GM04504 (cell line): ENCODE measurements at places on chromosomes 12 and 14.

- DNase-seq: no peak
Measured at GRCh38 chr12:130707571-130707891, 8.6 kb downstream of the RIMBP2 start.

DNA sequence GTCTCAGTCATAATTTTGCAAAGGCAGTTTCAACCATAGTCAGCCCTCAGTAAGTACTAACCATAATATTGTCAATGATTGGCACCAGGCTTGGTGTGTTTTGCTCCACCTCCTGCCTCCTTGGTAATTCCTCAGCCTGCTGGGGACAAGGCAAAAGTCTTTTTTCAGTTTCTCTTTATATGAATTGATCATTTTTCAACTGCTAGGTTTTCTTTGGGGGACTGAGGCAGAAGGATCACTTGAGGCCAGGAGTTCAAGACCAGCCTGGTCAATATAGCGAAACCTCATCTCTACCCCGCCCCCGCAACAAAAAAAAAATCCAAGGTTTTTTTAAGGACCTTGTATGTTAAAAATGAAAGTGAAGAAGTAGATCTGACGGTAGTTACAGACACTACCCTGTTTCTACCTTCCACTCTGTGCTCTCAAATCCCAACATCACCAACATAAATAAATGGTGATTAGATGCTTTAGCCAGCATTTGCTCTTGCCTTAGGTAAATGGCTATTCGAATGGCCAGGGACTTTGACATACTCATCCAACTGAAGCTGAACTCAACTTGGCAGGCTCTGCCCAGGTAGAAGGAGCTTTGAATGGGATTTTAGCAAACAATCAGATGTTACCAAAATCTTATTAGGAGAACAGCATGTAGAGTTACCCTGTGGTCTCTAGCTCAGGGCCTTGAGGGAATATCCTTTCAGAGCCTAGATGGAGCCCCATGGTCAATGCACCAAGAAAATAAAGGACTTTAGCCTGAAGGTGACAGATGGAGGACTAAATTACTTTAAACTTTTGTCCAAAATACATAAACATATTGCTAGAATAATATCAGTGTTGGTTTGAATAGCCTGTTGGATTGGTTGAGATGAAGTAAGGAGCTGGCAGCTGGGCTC, 126.9 kb upstream of the AMIGO2 start:
- no peak for DNase-seq

GRCh38 chr12:92927436-92928281, 1.4 kb downstream of the EEA1 start:
- DNase-seq: peak; percentile 24

DNA sequence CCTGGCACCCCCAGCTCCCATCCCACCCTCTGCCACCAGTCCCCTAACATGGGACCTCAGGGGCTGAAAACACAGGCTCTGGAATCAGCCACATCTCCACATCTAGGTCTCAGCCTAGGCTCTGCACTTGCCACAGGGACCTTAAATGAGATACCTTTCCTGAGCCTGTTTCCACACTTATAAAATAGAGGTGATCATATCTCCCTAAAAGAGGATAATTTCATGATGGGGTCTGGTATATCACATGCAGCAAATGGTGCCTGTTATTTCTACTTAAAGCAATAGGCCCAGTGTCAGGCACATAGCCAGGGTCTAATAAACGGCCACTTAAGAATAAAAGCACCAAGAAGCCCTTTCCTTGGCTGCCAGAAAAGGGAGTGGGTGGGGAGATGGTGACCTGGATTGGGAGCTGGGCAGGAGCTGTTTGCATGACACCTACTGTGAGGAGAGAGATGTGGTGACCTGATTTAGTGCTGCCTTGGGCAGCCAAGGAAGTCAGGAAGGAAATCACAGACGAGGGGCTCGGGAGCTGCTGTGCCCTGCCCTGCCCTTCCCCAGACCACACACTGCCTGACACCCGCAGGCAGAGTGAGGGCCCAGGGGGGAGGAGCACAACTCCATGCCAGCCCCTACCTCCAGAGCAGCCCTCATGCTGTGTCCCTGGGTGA, 71.2 kb downstream of the IRF2BPL start:
- no peak for DNase-seq

DNA sequence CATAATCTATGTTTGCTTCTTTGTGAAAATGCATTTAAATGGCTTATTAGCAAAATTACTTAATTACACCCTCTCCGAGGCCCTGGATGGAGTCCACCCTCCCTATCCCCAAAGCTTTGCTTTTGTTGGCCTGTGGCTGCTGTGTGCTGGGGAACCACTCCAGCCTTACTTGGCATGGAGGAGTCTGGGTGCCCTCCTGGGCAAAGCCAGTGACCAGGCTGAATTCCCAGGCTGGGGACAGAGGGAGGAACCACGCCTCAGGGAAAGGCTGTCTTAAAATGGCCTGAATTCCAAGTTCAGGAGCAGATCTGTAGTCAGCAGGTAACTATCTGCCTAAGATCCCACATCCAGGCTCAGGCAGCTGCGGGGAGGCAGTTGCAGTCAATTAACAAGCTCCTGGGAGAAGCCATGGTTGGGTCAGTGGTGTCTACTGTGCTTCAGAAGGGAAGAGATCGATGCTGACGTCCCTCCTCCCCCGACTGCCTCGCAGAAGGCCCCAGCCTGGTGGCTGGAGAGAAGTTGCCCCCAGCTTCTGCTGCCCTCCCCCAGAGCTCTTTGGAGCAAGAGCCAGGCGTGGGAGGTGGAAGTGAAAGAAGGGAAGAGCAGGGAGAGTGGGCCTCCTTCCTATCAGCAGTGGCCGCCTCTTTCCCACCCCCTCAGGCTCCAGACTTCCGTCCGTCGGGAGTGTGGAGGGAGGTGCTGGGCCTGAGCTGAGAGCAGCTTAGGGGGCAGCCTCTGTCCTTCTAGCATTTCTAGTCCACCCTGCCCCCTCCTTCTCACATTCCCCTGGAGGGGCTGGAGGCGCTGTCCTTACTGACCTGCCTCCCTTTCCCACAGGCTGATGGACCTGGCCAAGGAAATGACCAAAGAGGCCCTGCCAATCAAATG, 11.3 kb downstream of the VASH1 start:
- no peak for DNase-seq

DNA sequence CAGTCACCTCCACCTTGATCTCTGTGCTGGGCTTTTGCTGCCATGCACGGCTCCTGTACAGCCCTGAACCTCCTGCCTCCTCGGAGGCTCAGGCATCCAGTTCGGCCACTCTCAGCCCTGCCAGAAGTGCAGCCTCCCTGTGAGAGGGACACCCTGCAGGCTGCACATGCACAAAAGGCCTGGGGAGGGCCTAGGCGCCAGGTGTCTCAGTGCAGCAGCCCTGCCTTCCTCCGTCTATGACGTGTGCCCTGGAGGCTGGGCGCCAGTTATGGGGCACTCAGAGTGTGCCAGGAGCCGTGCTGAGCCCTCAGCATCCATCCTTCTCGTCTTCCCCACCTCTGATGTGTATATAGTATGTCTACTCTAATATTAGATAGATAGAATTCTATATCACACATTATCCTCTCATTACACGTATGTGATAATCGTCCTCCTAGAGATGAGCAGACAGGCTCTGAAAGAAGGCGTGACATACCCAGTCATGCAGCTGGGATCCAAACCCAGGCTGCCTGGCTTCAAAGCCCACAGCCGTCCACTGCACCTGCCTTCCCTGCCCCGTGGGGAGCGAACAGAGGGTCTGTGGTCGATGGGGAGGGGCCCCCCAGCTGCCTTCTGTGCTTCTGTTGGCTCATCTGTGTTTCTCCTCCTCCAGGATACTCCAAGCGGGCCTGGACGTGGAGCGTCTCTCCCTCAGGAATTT, 101.1 kb downstream of the B4GALNT3 start:
- DNase-seq: no peak

- DNase-seq: no peak
Measured at GRCh38 chr14:99534333-99534732, 53.1 kb downstream of the CCNK start.

DNA sequence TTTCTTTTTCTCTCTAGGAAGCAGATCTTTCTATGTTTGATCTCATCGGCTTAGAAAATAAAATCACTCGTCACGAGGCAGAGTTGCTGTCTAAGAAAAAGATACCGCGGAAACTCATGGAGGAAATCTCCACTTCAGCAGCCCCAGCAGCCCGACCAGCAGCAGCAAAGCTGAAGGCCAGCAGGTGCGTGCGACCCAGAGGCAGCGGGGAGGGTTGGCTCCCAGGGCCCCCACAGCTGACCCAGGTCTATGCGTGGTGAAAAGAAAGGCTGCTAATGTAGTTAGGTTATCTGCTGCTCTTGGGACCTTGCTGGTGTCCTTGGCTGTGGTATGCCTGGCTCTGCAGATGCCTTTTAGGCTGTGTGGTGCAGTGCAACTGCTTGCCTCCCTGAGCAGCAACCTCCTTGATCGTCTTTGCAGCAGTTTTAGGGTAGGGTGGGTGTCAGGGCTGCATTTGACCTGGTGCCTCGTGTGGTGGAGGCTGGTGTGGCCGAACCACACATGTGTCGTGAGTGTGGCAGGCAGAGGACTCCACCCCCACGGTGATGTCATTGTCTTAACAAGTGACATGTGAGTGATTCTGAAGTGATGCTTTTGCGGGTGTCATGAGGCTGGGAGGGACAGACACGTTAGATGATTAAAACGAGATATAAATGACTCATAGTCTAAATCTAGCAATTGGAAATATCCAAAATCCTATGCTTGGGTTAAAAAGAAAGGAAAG, 68.6 kb downstream of the EP400 start:
- DNase-seq: no peak
